ENCODE measurements at places on chromosomes 16 and 17. TPM values are rescaled to one million over a fixed set of nuclear protein-coding genes. Genes with fewer than 3 reads are reported as not detected.

KRT39 gene
- total RNA-seq = 1.8 TPM

WDR81 gene
- total RNA-seq = 19.4 TPM

PRSS33 gene
- 2.9 TPM for total RNA-seq

RTN4RL1 gene
- 1.8 TPM for total RNA-seq

DNAAF8 gene
- total RNA-seq = 0.41 TPM

CA10 gene
- 1.2 TPM for total RNA-seq

MMP28 gene
- total RNA-seq = 3.5 TPM

MYCBPAP gene
- 0.21 TPM for total RNA-seq

SPATA22 gene
- not detected for total RNA-seq

TMC7 gene
- total RNA-seq = 2.4 TPM

KRT16 gene
- 52.3 TPM for total RNA-seq

FSCN2 gene
- 1.7 TPM for total RNA-seq

WFDC1 gene
- 4.8 TPM for total RNA-seq

CHTF8 gene
- 82.4 TPM for total RNA-seq

GALNS gene
- 18.4 TPM for total RNA-seq

FNDC8 gene
- total RNA-seq = not detected

CSH2 gene
- not detected for total RNA-seq

ITGAX gene
- 2.7 TPM for total RNA-seq

CES5A gene
- total RNA-seq = not detected

PRSS27 gene
- 3.5 TPM for total RNA-seq

SLC2A4 gene
- total RNA-seq = 75.2 TPM

GNAO1 gene
- total RNA-seq = 3.9 TPM

MARCHF10 gene
- 0.10 TPM for total RNA-seq

MPV17L gene
- total RNA-seq = 14.8 TPM

CLEC18C gene
- total RNA-seq = 0.41 TPM

TP53TG3F gene
- total RNA-seq = not detected

SLC5A2 gene
- total RNA-seq = not detected

KRT25 gene
- total RNA-seq = not detected

PITPNM3 gene
- 7.2 TPM for total RNA-seq

CCDC154 gene
- total RNA-seq = 0.51 TPM

KRT24 gene
- 0.31 TPM for total RNA-seq

KREMEN2 gene
- total RNA-seq = 5.6 TPM

ZP2 gene
- 2.1 TPM for total RNA-seq

ZPBP2 gene
- total RNA-seq = not detected

PERCC1 gene
- total RNA-seq = not detected

GTF3C1 gene
- 95.1 TPM for total RNA-seq

HYDIN gene
- 1.2 TPM for total RNA-seq

KRTAP4-3 gene
- not detected for total RNA-seq

CHST4 gene
- total RNA-seq = 0.21 TPM

TNFRSF13B gene
- total RNA-seq = not detected

KCTD13 gene
- total RNA-seq = 8.7 TPM

KRTAP2-1 gene
- total RNA-seq = not detected

ARHGAP27 gene
- total RNA-seq = 37.3 TPM

CTRB1 gene
- 1.0 TPM for total RNA-seq

ITGA2B gene
- 3.8 TPM for total RNA-seq

CCNF gene
- total RNA-seq = 9.3 TPM

RHBDL3 gene
- total RNA-seq = 1.6 TPM

CRK gene
- total RNA-seq = 75.4 TPM

TP53TG3B gene
- total RNA-seq = not detected

KRTAP1-1 gene
- total RNA-seq = not detected

CCL23 gene
- not detected for total RNA-seq

Data from tongue (tissue), 3 donors.